B cell (primary cell): ENCODE measurements at places on chromosomes 12 and 14.

DNA sequence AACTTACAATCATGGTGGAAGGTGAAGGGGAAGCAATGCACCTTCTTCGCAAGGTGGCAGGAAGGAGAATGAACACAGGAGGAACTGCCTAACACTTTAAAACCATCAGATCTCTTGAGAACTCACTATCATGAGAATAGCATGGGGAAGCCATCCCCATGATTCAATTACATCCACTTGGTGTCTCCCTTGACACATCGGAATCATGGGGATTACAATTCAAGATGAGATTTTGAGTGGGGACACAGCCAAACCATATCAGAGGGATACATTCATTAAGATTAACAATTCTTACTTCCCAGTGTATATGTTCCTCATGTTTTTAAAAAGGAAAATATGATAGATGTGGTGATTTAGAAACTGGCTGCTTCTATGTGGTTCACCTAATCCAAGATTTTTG lies 117.9 kb downstream of the PDE3A start:
- DNase-seq: no peak

- DNase-seq: peak; percentile 77
Observed at GRCh38 chr14:106556665-106557289, 1030.4 kb downstream of the TMEM121 start.

- DNase-seq: no peak
Observed at GRCh38 chr12:27645671-27646070, 50.6 kb upstream of the REP15 start.

DNA sequence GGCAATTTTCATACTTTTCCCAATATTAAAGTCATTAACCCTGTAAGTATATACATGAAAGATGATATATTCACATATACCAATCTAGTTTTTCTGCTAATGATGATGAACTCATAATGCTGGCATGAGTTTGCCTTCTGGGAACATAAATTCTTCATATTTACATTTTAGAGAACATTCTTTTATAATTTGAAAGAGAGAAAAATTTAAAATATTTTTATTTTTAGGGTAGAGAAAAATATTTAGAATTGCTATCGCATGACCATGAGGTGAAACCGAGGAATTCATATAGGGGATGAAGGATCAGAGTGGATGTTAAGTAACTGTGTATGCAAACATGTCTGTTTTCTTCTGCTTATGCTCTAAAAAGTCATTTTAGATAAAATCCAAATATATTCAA lies 825.3 kb upstream of the FLRT2 start:
- no peak for DNase-seq

GRCh38 chr14:63200767-63201166 lies 3.5 kb upstream of the RHOJ start:
- DNase-seq: no peak

DNA sequence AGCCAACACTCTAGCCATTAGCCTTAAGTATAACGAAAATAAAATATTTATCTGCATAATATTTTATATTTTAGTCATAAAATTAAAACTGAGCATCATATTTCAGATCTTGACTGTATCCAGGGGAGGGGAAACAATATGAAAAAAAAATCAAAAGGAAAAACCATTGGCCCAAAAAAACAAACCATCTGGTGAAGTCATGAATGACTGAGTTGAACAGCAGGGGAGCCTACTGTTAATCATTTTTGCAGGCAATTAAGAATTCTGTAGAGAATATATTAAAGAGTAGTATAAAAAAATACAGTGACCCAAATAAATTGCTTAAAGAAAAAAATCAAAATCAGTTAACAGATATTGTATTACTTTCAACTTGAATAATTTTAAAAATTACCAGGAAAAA lies 224.8 kb downstream of the C12orf50 start:
- DNase-seq: no peak

DNA sequence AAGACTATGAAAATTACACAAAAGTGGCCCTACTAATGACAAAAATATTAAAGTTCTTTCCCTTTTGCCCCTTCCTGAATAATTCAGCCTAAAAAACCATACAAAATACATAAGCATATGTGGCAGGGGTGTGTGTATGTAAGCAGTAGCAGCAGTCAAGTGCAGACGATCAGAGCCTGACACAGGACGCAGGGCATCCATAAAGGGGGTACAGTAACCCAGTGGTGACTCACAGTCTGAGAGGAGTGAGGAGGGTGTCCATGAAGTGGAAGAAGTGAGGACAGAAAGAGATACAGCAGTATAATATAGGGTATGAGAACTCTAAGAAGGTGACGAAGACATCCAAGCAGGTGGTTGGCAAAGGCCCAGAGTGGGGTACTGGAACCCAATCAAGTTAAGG lies 56.7 kb downstream of the RALGAPA1 start:
- no peak for DNase-seq

DNA sequence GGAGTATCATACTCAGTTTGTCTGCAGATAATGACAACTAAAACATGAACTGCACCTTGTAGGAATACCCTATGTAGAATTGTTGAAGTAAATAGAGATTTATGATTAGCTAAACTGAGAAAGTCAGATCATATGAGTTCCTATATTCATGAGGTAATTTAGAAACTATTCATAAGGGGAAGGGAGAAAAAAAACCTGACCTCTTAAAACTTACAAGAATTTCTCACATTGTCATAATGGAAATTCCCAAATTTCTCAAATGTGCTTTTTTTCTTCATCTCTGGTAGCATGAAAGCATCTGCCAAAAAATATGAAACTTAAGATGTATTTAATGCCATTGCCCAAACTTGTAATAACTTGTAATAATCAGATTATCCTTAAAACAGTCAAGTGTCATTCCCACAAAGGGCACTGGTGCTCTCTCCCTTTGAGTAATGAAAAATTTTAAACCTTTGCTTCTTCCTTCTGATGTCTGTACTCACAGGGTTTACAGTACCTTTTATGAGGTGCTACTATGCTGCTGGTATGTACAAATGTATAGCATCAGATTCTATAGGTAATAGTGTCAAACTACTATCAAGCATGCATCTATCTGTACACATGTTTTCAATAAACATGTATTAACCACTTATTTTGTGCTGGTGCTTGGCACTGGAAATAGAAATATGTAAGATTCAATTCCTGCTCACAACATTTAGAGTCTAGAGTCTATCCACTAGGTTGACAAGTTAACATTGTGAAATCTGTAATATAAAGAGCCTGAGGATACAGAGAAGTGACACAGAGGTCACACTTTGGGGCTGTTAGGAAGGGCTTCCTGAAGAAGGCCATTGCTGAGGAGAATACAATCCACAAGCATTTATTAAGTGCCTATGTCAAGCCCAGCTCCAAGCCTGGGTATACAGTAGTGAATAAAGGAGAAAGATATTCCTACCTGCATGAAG lies 17.4 kb upstream of the DRAM1 start:
- DNase-seq: no peak

DNA sequence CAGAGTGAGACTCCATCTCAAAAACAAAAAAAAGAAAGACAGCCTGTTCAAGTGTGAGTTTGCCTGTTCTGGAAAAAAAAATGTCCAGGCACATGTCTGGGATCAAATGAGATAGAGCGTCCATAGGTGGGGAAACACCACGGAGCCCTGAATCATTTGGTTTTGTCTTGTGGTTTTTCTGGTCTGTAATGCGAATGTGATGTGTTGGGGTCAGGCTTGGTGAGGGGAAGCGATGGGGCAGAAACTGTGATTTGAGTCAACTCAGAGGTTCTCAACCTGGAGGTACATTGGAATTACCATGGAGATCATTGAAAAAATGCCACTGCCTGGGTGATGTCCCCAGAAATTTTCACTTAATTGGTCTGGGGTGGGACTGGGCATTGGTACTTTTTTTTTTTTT lies 183.9 kb upstream of the PWP1 start:
- no peak for DNase-seq

DNA sequence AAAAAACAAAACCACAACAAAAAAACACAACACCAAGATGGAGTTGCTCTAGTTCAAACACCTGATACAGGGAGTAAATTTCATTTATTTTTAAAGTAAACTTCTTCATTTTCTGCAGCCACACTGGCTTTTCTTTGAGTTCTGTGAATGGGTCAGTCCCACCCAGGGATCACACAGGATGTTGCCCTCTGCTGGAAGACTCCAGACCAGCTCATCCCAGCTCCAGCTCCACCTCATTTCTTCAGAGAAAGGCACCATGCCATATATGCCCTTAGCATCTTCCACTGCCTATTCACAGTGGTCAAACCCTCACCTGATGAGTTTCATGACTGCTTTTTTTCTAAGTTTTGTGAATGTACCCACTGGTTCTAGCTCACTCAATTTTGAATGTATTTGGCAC lies 8.0 kb downstream of the GLIPR1 start:
- peak; percentile 48 for DNase-seq

GRCh38 chr12:69196302-69197288 lies 42.8 kb upstream of the CPSF6 start:
- no peak for DNase-seq

- no peak for DNase-seq
Observed at GRCh38 chr14:44896275-44897040, 65.3 kb downstream of the KLHL28 start.

GRCh38 chr12:10372559-10372958 lies 17.3 kb downstream of the KLRK1 start:
- no peak for DNase-seq

GRCh38 chr14:100108042-100108825 lies 43.0 kb downstream of the EVL start:
- peak; percentile 82 for DNase-seq

GRCh38 chr12:120680165-120680738 lies 6.7 kb upstream of the MLEC start:
- DNase-seq: no peak

GRCh38 chr12:41108032-41108431 lies 80.1 kb upstream of the PDZRN4 start:
- no peak for DNase-seq

DNA sequence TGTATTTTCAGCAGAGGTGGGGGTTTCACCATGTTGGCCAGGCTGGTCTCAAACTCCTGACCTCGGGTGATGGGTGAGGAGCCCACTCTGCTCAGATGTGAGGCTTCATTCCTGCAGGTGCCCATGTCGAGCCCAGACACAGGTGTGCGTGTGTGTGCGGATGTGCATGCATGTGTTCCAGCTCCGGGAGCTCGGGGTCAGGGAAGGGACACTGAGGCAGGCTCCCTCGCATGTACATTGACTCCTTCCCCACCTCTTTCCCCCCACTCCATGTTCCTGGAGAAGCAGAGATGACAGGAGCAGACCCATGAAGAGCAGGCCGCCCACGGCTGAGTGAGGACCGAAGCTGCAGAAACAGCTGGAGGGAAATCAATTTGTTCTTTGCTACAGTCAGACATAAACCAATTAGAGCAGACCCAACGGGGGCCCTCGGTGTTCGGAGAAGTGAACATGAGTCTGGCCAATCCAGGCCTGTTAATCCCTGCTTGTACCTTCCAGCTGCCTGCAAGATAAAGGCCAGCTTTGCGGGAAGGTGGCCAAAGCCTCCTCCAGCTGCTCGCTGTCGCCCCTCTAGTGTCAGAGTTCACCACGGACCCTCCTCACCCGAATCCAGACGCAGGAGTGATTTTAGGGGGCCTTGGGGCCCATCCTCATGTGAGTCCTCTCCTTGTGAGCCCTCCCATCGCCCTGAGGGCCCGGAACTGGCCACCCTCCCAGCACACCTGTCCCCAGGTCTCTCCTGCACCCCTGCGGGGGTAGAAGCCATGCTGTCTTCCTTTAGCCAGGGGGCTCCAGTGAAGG lies 321.0 kb upstream of the RTL1 start:
- DNase-seq: no peak
